ENCODE measurements at places on chromosomes 1 and 21. TPM values are rescaled to one million over a fixed set of nuclear protein-coding genes. Genes with fewer than 3 reads are reported as not detected.

The AMY1B gene
- total RNA-seq, result not detected

GRCh38 chr1:13584876-13585611, 1.4 kb downstream of the PDPN start:
- DNase-seq, result no peak

The CA14 gene
- not detected for total RNA-seq

- no peak for DNase-seq
These were observed 7.1 kb upstream of the UBXN10 start for GRCh38 chr1:20178634-20179370.

- no peak for DNase-seq
These were observed 25.2 kb upstream of the PRDX6 start for GRCh38 chr1:173451981-173452380.

The C1orf53 gene
- total RNA-seq, result 2.1 TPM

DNA sequence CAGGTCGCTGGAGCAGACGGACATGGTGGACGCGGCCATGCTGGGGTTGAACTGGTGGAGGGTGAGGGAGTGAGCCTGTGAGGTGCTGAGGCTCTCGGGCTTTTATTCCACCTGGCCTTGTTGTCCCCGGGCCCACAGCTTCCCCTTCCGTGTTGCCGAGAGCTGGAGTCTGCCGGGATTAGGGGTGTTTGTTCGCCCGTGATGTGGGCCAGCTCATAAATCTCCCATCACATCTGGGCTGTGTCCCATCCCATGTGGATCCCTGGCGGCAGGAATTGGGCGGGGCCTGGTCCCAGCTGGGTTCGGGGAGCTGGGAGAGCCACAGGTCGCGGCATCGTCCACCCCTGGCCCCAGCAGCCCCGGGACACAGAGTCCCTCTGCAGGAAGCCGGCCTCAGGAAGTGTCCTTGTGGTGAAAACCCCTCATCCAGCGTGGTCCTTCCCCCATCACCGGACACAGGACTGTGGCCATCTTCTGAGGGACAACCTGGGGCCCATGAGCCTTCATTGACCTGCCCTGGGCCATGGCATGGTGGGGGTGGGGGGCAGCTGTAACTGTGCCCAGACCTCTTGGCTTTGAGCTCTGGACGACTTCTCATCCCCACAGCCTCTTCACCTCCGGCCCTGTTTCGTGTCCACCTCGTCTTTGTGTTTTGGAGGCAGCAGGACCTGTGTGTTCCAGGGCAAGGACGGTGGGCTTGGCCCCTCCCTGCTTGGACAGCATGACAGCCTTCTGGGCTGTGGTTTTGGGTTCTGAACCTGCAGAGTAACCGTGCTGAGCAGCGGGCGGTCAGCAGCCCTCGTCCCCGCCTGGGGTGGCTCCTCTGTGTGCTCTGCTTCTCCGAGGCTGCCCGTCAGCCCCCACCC, at the start of gene KRTAP10-6:
KRTAP10-6 (minus strand) TSS at position 60 of the 866 bp plus-strand sequence; CDS start at position 39, 21 bp downstream.
- DNase-seq, result peak; percentile 80

GRCh38 chr1:166956872-166957271, 18.5 kb downstream of the ILDR2 start:
- no peak for DNase-seq

All from osteocyte (in vitro differentiated cells).